Uterine smooth muscle cell (primary cell): ENCODE measurements at places on chromosomes 12 and 14. TPM values are rescaled to one million over a fixed set of nuclear protein-coding genes. Genes with fewer than 3 reads are reported as not detected.

The CLEC4C gene
- not detected in 2 replicates for total RNA-seq

The SMCO2 gene
- 0.12 and 0.22 TPM in 2 replicates for total RNA-seq

The GCH1 gene
- 2.1 and 2.5 TPM in 2 replicates for total RNA-seq

The SLC7A7 gene
- total RNA-seq: 1.3 and 2.9 TPM in 2 replicates

The RIPK3 gene
- total RNA-seq: 0.50 and 1.00 TPM in 2 replicates

The KLRG1 gene
- total RNA-seq: 0.22 and 1.6 TPM in 2 replicates

The B3GNT4 gene
- total RNA-seq: 0.11 TPM in 1 of 2 replicates, not detected in the other

The RPS6KL1 gene
- 1.1 and 1.7 TPM in 2 replicates for total RNA-seq

The LHX5 gene
- not detected in 2 replicates for total RNA-seq

The FGF6 gene
- total RNA-seq: not detected in 2 replicates

The DIO2 gene
- total RNA-seq: 1.00 and 4.3 TPM in 2 replicates

The CD4 gene
- 0.25 TPM in 1 of 2 replicates, not detected in the other for total RNA-seq

The AHNAK2 gene
- 91.9 and 197 TPM in 2 replicates for total RNA-seq

The KLHDC2 gene
- total RNA-seq: 78.0 and 84.0 TPM in 2 replicates

The GSC gene
- total RNA-seq: 0.22 TPM in 1 of 2 replicates, not detected in the other

The TCL1B gene
- total RNA-seq: not detected in 2 replicates

The C3AR1 gene
- 0.11 and 0.12 TPM in 2 replicates for total RNA-seq

The TUNAR gene
- not detected in 2 replicates for total RNA-seq

The SOAT2 gene
- 0.33 TPM in 1 of 2 replicates, not detected in the other for total RNA-seq

The TEX52 gene
- total RNA-seq: 0.12 TPM in 1 of 2 replicates, not detected in the other

The PPP1R1A gene
- total RNA-seq: not detected in 2 replicates

The ZBTB39 gene
- total RNA-seq: 5.1 and 5.3 TPM in 2 replicates

The CKAP4 gene
- total RNA-seq: 268 and 313 TPM in 2 replicates

The MYH6 gene
- total RNA-seq: not detected in 2 replicates

The TBPL2 gene
- total RNA-seq: not detected in 2 replicates

The CCND2 gene
- 26.7 and 62.1 TPM in 2 replicates for total RNA-seq

The GZMB gene
- not detected in 2 replicates for total RNA-seq

The RNASE1 gene
- 0.22 TPM in 1 of 2 replicates, not detected in the other for total RNA-seq

The C14orf132 gene
- total RNA-seq: 11.5 and 26.6 TPM in 2 replicates

The CCDC38 gene
- total RNA-seq: not detected in 2 replicates

The LGR5 gene
- total RNA-seq: not detected in 2 replicates

The PLD4 gene
- total RNA-seq: under 0.01 and 0.22 TPM in 2 replicates

The SLC25A21 gene
- total RNA-seq: 2.9 and 17.3 TPM in 2 replicates

The CD163L1 gene
- under 0.01 and 0.22 TPM in 2 replicates for total RNA-seq

The NTF3 gene
- 0.12 TPM in 1 of 2 replicates, not detected in the other for total RNA-seq

The RHEBL1 gene
- total RNA-seq: 0.62 and 1.8 TPM in 2 replicates

The KCNH5 gene
- 0.12 and 0.33 TPM in 2 replicates for total RNA-seq
